ENCODE measurements at places on chromosomes 2 and 18.

- no peak for DNase-seq
Observed at GRCh38 chr18:8124232-8125146, 484.7 kb upstream of the RAB12 start.

- no peak for DNase-seq
Observed at GRCh38 chr2:207225773-207226172, 60.0 kb upstream of the KLF7 start.

DNA sequence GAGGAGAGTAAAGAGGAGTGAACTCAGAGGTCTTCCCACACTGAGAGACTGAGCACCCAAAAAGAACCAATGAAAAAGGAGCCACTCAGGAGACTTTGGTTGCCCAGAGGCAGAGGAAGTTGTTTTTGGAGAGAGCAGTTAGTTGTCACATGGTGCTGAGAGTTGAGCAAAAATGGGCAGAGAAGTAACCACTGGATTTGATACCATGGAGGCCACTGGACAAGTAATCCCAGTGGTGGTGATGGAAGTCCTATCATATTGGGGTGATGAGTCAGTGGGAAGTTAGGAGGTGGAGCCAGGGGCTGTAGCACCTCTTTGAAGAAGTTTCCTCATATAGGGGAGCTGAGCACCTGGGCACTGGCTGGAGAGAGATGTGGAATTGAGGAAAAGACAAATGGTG, 235.8 kb downstream of the TPGS2 start:
- DNase-seq, result no peak

DNA sequence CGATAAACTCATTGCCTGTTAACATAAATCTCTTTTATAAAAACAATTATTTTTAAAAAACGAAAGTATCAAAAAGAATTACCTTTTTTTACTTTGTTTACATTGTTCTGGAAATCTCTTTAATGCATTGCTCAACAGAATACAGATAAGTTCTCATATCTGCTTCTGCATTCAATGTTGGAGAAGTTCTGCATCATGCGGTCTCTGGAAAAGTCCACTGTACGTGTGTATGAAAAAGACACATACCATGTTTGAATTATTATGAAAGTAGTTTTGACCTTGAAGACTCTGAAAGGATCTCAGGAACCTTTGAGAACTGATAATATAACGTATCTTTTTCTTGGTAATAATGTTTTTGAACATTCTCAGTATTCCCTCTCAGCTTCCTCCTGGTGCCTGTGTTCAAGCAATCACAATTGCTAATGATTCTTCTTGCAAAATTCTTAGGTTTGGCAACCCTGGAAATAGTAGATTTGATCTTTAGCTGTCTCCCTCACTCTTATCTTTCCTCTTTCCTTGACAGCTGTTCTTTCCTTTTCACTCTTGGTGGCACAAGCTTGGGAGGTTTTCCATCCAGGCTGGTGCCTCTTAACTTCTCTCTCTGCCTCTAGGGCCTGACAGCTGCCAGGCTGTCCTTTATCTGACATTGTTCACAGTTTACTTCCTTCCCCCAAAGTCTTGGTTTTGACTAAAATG, 12.4 kb upstream of the IL1R1 start:
- DNase-seq, result no peak

DNA sequence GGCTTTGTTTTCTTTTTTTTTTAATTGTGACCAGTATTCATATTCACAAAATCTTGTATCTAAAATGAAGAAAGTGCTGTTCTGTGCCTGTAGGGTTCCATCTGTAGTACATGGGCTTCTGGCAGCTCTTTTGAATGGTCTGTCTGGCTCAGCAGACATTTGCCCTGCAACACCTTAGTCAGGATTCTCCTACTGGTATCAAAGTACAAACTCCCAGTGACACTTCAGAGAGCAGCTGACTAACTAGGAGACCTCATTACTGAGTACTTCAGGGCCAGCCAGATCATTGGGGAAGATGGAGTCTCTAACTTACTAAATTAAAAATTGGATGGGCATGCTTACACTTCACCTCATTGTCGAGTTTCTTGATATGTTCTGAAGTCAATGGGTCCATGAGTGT, 39.7 kb downstream of the GRHL1 start:
- no peak for DNase-seq

DNA sequence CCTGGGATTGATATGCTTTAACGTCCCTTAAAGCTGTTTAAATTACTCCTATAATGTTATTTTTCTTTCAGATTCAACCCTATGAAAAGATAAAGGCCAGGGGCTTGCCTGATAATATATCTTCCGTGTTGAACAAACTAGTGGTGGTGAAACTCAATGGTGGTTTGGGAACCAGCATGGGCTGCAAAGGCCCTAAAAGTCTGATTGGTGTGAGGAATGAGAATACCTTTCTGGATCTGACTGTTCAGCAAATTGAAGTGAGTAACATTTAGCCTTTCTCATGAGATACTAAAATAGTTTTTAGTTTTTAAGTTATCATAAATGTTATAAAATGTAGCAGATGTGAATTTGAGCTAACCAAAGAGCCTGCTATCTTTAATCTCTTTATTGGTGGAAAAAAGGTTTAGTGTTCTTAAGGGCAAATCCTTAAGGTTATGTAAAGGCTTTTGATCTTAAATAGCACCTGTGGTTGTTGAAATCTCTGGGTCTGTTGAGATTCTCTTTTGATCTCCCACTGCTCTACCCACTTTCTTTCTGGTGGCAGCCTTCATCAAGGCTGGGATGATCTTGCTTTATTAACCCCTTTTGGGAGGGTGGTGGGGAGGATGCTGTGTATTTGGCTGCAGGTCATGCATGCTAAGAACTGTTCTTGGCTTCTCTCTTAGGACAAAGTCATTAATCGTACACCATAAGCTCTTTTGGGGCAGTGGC, 40.9 kb downstream of the UGP2 start:
- no peak for DNase-seq

GRCh38 chr18:27824841-27825681, 351.9 kb downstream of the CDH2 start:
- DNase-seq, result no peak

DNA sequence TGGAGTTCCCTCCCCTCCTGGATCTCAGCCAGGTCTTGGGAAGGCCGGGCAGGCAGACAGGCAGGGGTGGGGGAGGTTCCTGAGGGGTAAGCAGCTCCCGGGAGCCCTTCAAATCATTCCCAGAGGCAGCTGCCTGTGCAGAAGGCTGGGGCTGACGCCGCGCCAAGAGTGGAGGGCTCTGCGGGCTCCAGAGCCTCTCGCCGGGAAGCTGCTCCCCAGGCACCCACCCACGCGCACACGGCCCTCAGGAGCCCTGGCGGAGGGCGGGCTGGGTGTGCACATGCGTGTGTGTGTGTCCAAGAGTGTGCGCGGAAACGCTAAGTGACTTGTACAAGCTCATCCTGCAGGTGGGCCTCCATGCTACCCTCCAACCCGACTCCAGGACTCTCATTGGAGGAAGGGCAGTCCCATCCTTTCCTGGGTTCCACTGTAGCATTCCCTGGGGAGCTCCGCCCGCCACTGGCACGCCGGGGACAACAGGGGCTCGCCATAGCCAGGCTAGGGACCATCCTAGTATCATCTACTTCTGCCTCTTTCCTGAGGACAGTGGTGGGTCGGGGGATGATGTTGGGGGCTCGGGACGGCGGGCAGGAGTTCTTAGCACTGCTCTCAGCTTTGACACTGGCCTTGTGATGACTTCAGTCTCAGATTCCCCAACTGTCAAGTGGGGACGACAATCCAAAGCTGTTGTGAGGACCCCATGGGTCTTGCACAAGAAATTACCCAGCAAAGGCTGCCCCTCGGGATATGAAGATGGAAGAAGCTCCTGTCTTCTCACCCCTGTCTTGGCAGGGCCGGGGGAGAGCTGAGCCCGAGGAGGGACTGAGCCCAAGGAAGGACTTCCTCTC, 50.3 kb downstream of the INHBB start:
- no peak for DNase-seq

GRCh38 chr2:42368817-42369531, 8.0 kb upstream of the COX7A2L start:
- DNase-seq, result no peak

DNA sequence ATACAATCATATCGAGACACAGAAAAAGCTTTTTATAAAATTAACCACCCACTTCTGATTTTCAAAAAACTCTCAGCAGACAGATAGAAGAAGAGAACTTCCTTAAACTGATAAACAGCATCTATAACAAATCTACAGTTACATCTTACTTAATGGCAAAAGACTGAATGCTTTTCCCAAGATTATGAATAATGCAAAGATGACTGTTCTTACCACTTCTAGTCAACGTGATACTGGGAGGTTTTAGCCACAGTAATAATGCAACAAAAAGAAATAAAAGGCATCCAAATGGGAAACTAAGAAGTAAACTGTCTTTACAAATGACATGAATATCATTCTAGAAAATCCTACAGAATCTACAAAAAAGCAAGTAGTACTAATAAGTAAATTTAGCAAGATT, 58.0 kb upstream of the TMEM247 start:
- no peak for DNase-seq

Measured in NCI-H526 treated with DMSO at 0.1 percent for 48 hours (cell line).